ENCODE measurements at places on chromosomes 2 and 18. TPM values are rescaled to one million over a fixed set of nuclear protein-coding genes. Genes with fewer than 3 reads are reported as not detected.

The LRRC30 gene
- total RNA-seq = not detected

The VWA3B gene
- total RNA-seq = 1.0 TPM

GRCh38 chr2:201618744-201619662, 24.3 kb downstream of the TMEM237 start:
- peak; percentile 39 for DNase-seq

DNA sequence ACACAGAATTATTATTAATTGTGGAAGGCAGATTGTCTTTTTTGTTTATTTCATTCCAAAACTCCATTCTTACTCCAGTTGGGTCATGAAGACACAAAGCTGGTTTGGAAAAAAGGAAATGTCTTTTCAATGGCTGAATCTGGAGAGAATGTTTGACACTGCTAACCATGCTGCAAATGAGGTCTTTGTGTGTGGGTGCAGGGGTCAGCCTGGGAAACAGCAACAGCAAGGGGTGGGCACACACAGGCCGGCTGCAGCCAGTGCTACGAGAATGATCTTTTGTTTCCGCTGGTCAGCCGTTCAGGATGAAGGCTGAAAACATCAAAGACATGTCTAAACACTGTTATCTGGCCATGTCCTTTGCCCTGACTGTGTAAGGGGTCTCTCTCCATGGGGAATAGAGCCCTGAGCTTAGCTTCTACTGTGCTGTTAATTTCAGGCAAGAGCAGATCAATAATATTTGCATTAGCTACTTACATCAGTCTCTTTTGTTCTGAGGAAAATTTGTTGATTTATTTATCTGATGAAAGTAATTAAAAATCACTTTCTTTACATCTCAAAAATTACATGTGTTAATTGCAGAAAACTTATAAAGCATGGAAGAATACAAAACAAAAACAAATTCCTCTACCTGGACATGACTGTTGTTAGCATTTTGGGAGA, 33.3 kb upstream of the E2F6 start:
- DNase-seq = no peak

The SLC14A1 gene
- not detected for total RNA-seq

The NTSR2 gene
- not detected for total RNA-seq

GRCh38 chr2:199136681-199137080, 321.1 kb downstream of the SATB2 start:
- DNase-seq = no peak

GRCh38 chr18:5478261-5478660, 65.5 kb downstream of the EPB41L3 start:
- no peak for DNase-seq

- no peak for DNase-seq
These were observed 14.7 kb upstream of the ERCC3 start for GRCh38 chr2:127308586-127309138.

The GATA6 gene
- total RNA-seq = 37.7 TPM

DNA sequence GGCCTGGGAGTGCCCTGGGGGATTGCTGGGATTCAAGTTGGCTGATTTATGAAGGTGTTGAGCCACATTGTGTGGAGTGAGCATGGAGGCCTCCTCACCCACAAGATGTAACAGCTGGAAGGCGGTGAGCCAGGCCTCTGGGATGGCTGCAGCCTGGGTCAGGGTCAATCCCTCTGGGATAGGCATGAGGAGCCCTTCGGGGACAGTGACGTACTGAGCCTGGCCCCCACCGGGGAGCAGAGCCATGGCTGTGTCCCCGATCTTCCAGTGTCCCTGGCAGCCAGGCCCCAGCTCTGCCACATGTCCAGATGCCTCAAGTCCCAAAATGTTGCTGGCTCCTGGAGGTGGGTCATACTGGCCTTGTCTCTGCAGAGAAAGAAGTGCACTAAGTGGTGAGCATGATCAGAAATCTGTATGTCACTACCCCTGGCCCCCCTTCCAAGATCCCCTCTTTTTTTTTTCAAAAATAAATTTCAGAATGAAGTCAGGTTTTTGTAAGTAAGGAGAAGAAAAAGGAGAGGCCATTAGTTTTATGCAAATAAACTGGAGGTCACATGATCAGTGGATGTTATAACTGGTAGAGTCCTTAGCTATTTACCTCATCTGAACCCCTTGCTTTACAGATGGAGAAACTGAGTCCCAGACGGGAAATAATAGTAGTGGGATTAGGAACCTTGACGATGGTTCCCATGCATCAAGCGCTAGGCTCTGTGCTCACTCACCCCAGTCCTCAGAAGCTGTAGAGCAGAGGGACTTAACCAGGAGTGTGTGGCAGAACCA, 1.7 kb downstream of the TP53I3 start:
- DNase-seq = no peak

- no peak for DNase-seq
These were observed 150.7 kb upstream of the RAB6C start for GRCh38 chr2:129828792-129829191.

DNA sequence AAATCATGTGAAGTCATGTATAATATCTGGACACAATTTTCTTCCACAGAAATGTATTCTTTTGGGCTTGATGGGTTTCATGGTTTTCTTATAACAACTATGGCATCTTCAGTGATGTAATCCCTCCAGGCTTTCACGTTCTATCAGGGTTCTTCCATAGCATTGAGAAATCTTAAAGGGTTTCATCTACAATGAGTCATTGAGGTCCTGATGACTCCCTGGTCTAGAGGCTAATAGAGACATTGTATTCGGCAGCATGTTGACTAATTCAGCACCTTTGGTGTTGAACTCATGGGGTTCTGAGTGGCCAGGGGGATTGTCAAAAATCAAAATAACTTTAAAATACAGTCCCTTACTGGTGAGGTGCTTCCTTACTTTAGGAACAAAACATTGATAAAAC, 614.0 kb upstream of the CRIM1 start:
- no peak for DNase-seq

- DNase-seq = peak; percentile 89
These were observed 35.4 kb downstream of the PTPN18 start for GRCh38 chr2:130391058-130391871.

GRCh38 chr2:239305771-239306170, 95.0 kb downstream of the HDAC4 start:
- DNase-seq = no peak

GRCh38 chr2:166960702-166961270, 72.5 kb downstream of the XIRP2 start:
- DNase-seq = no peak

GRCh38 chr2:187482796-187483195, 34.7 kb upstream of the CALCRL start:
- DNase-seq = no peak

The CYP26B1 gene
- total RNA-seq = 1.1 TPM

DNA sequence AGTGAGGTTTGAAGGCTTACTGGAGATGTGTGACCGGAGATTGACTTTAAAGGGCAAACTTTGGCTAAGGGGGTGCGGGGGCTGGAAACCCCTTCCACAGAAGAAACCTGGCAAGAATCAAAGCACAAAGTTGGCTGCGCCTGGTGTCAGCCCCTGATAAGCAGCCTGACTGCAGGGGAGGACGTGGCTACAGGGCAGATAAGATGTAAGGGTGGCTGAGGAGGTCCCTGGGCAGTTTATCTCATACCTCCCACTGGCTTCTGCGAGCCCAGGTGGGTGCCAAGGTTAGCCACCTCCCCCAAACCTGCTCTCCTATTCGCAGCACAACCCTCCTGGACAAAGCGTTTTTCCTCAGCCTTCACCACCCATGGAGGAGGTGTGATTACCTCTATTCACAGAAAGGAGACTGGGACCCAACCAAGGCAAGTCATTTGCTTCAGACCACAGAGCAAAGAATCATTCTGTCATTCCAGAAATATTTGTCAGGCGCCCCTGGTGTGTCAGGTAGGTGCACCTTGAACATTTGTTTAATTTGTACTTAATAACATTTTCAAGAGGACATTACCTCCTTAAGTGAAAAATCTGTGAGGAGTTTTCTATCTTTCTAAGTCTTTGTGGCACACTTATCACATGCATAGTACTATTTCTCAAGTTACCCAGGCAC, 73.1 kb upstream of the IL1R1 start:
- no peak for DNase-seq
